ENCODE measurements at places on chromosomes 7 and 10.
A peak's percentile ranks its signal among the peaks of the same experiment; 100 is the strongest.

DNA sequence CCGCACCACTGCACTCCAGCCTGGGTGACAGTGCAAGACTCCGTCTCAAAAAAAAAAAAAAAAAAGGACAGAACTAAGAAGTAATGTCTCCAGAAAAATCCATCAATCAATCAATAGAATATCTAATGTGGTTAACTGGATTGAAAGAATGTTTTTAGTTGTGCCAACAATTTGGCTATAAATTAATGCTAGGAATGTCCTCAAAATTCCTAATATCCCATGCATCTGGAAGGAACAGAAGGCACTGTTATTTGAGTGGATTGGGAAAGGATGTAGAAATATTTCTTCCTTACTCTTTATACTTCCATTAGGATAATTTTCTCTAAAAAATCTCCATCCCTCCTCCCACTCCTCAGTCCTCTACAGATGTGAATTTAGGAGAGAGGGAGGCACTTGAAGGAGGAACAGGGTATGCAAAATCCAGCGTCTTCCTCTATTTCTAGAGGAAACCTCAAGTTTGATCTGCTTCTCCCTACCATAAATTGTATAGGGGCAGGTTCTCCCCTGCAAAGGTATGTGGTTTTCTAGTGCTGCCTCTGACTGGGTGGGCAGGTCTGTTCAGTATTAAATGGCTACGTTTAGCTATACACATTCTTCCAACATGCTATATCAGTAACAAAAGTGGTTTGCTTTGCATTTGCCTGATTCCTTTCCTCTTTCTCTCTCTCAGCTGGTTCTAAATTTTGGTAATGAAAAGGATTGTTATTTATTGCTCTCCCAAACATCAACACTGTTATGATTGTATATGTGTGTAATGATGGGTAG is 54.1 kb downstream of the RNLS start:
- DNase-seq = no peak

DNA sequence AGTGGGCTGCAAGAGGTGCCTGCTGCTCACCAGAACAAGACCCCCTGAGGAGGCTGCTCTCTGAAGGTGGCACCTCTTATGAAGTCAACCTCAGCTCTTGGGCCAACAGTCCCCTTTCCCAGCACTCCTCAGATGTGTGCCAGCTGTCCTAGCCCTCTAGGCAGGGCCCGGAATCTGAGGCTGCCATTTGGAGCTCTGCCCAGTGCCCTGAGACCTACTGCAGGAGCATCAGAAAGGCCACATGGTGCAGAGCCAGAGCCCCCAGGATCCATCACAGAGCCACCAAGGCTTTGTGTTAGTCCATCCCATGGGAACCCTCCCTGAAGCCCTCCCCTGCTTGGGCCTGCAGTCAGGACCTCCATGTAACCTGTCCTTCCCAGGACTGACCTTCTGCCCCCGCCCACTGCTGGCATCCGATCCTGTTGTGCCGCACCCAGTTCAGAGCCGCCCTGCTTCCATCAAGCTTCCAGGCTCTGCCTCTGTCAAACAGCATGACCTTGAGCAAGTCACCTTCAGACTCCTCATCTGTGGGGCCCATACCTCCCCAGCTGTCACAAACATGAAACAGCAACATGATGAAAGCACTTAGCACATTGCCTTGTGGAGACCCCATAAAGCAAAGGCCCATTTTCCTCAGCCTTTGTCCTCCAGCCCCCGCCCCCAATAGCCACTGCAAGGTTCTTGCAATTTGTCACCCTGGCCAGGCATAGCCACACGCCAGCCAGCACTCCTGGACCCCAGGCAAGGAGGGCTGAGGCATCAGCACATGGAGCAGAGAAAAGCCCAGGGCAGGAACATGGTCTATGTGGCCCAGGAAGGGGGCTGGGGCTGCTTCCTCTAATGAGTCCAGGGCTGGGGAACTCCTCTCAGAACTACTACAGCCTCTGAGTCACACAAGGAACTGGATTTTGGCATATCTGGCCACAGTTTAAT is 51.7 kb downstream of the GRID1 start:
- no peak for DNase-seq

DNA sequence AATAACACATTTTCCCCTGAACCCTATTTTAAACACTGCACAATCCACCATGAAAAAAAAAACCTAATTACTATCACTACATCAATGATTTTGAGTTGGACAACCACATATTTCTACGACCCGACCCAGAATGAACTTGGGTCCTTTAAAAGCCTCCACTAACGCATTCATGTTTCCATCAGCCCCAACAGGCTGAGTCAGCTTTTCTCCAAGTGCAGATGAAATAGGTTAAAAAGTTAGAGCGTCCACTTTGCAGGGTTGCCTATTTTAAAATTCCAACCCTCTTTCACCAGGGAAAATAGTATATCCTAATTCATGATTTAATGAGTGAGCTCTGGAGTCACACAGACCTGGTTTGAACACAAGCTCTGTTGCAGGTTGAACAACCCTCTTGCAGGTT is 501.0 kb upstream of the SORCS1 start:
- DNase-seq = no peak

DNA sequence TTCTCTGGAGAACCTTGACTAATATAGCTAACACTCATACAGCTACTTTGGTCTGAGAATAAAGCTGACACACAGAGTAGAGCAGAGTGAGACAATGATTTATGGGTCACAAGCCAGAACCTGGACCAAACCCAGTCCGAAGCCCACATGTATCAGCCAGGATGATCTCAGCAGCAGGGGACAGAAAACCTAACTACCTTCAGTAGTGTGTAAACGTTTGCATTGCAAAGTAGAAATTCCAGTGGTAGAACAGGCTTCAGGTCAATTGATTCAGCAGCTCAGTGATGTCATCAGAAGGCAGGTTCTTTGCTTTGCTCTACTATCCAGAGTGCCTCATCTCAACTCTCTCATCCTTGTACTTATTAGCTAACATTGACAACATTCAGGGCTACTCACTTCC is 62.5 kb upstream of the PALS2 start:
- DNase-seq = no peak

GRCh38 chr7:31079126-31079823 is 27.2 kb downstream of the ADCYAP1R1 start:
- no peak for DNase-seq

DNA sequence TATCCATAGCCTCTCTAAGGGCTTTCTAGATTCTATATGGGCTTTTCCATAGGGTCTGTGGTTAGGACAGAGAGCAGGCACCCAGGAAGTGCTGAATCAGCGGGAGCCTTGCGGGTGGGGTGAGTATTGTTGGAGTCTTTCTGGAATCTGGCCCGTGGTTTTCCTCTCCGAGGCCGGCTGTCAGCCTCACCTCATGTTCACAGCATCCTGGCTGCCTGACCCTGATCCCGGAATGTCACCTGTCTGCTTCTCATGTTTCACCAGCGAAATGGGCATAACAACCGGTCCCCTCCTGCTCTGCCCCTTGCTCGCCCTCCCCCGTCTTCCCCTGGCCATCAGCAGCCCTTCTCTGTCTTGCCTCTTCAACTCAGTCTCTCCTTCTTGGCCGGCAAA is 36.5 kb downstream of the DDIT4 start:
- DNase-seq = no peak

DNA sequence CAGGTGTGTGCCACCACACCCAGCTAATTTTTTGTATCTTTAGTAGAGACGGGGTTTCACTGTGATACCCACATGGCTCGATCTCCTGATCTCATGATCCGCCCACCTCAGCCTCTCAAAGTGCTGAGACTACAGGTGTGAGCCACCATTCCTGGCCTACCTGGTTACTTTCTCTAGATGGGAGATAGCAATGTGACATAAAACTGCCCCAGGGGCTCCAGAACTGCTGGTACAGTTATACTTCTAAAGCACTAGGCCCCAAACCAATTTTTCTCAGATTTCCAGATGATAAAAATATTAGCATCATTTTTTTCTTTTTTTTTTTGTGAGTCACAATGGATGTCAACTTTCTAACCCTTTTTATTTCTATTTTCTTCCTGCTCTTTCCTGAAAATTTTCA is 27.4 kb downstream of the ITGB8 start:
- DNase-seq = no peak

DNA sequence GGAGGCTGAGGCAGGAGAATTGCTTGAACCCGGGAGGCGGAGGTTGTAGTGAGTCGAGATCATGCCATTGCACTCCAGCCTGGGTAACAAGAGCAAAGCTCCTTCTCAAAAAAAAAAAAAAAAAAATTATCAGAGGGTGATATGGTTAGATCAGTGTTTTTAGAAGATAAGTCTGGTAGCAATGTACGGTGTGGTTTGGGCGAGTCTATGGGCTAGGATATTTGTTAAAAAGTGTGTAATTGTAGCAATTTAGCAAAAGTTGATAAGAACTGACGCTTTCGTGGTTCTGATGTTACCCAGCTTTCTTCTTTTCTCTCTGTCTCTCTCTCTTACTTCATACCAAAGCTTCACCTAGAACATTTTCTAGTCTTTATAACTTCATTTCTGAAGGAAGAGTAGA is 6.9 kb upstream of the CYP51A1 start:
- no peak for DNase-seq

GRCh38 chr7:94514140-94514889 is 4.7 kb downstream of the CASD1 start:
- no peak for DNase-seq

DNA sequence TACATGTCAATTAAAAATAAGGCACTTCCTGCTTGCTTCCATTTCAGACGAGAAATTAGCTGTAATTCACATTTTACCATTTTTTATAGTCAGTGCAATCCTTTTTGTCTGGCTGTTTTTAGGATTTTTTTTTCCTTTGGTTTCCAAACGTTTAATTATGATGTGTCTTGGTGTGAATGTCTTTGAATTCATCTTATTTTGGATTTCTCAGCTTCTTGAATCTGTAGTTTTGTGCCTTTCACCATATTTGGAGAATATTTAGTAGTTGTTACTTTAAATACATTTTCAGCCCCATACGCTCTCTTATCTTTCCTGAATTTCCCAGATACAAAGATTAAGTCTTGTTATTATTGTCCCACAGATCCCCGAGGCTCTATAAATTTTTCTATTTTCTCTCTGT is 2.4 kb upstream of the SCART1 start:
- no peak for DNase-seq

GRCh38 chr7:112407261-112407660 is 43.0 kb upstream of the IFRD1 start:
- no peak for DNase-seq

DNA sequence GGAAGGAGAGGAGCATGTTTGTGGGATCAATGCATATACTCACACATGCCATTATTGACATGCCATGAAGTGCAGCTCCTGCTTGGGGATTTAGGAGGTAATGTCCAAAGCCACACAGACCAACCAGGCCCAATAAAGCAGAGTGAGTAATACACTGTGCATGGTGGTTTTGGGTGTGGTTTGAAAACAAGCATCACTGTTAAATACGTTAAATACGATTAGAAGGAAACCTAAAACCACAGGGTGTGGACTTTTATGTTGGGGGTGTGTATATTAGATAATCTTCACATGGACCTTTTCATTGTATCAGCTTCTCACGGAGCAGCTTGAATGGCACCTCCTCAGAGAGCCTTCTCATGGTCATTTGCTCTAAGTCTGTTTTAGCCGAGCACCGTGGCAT is 10.4 kb upstream of the EIF3A start:
- DNase-seq = peak; percentile 37

DNA sequence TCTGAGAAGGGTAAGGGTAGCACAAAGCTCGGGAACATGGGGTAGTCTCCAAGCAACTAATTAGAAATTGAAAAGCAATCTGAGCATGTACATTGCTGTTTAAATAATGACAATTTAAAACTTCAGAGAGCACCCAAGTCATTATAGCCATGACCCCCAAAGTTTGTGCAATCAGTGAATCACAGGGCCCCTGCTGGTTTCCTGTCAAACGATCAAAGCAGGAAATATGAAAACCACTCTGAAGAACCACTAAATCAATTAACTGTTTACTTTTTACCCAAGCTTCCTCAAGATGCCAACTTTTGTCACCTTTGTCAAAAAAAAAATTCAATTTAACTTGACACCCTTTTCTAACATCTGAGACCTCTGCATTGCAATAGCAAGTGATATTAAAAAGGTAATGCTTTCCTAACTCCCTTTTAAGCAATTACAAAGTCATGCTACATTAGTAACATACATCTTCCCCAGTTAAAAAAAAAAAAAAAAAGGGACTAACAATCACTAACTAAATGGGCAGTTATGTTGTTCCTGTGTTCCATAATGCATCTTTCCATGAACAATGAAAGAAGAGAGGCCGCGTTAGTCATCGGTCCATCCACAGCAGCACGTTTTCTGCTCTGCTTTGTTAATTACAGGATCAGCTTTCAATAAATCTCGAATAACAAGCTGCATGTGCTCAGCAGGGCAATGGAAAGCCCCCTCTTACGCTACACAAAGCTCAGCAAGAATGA is 80.6 kb downstream of the ETV1 start:
- DNase-seq = no peak

DNA sequence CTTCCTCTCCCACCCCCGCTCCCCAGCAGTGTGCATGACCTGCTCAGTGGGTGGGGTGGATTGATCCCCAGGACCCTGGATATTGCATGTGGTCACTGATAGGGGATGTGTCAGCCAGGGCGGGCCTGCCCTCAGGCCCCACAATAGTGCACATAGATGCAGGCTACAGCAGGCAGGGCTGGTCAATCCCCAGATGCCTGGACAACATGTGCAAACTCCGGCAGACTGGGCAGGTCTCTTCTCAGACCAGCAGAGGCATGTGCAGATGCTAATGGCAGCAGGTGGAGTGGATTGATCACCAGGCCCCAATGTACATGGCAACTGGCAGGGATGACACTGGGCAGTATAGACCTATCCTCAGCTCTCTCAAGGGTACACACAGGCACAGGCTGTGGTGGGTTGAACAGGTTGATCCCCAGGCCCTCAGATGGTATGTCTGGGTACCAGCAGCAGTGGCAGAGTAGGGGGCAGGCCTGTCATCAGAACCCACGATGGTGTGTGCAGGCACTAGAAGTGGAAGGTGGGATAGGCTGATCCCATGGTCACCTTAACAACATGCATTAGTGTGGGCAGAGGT is 98.6 kb downstream of the LANCL2 start:
- DNase-seq = no peak

DNA sequence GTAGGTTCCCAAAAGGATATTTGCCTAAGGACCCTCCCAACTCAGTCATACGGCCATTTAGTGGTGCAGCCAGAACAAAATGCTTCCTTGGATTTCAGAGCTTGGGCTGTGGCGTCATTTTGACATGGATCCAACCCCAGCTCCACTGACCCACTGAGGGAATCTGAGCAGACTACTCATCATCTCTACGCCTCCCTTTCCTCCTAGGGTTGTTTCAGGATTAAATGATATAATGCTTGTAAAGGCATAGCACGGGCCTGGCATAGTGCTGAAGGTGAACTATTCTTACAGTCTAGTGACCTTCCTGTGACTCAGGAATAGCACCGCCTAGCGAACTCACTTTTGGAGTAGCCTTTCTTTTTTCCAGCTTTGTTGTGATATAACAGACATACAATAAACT is 70.3 kb upstream of the LOXL4 start:
- no peak for DNase-seq

All from T follicular helper cell (primary cell).